Upper lobe of left lung (tissue), 6 donors: ENCODE measurements at places on chromosomes 12 and 14. TPM values are rescaled to one million over a fixed set of nuclear protein-coding genes. Genes with fewer than 3 reads are reported as not detected.

Gene P2RX2
- 0.76 TPM for total RNA-seq

- no peak for DNase-seq
Observed at GRCh38 chr14:43983721-43984120, 523.4 kb downstream of the FSCB start.

DNA sequence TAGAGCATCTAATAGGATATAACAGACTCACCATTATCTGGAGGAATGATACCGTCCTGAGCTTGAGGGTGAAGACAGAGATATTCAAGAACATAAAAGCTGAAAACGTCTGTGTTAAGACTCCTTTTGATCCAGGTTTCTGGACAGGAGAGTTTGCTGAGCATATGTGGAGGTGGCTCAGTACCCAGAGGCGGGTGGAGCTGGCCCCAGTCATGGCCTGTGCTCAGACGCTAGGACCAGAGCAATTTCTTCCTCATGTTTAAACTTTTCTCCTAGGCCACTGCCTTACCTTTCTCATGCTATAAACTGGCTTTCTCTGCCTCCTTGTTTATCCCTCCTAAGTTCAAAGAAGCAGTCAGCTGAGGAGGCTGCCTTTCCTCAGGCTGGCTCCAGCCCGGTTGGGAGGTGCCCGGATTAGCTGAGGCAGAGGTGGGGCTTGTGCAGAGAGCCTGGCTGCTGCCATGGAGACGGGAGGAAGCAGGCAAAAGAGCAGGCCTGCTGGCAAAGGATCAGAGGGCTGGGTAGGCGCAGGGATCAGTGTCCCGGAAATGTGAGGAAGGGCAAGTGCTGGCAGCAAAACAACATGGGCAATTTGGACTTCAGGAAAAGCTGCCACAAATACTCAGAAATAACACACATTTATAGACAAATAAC, 13.7 kb downstream of the COA8 start:
- no peak for DNase-seq

- DNase-seq = no peak
Observed at GRCh38 chr14:74927225-74927624, 4.2 kb upstream of the RPS6KL1 start.

GRCh38 chr14:53167602-53168328, 14.6 kb upstream of the DDHD1 start:
- no peak for DNase-seq

DNA sequence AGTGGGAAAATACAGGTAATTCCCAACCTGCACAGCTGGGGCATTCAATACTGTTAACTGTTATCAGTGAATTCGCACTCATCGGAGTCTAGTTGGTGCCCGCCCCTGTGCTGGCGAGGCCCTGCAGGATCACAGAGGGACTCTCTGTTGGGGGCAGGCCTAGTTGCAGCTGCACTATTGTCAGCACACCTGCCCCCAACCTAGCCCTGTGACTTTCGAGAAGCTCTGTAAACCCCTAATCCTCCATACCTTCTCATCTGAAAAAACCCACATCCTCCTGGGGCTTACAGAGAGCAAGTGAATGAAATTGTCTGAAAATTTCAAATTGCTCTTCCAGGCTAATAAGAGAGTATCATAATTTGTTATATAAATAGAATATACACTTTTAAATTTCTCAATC, 132.2 kb upstream of the NUDT4 start:
- DNase-seq = no peak
